ENCODE measurements at places on chromosomes 5 and 9.

DNA sequence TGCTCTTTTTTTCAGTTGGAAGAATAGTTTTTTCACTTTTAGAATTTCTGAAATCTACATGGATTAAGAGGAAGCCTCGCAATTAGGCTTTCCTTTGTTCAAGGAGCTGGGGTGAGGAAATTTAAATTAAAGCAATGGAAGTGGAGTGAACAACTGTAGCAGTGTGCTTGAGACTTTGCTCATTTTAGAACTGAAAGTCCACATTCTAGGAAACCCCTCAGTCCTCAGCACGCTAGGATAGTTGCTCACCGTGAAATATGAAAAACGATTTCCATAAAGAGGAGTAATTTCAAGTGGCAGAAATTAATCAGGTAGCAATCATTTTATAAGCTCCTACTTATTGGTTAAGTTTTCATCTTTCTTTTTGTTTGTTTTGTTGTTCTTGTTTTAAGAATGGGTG lies 243.0 kb upstream of the ITGA1 start:
- no peak for DNase-seq

- DNase-seq: no peak
These were observed 6.9 kb downstream of the SOHLH1 start for GRCh38 chr9:135692410-135692809.

- no peak for DNase-seq
These were observed 9.0 kb upstream of the DIPK1B start for GRCh38 chr9:136703276-136703860.

- DNase-seq: no peak
These were observed 159.4 kb downstream of the CD180 start for GRCh38 chr5:67037171-67037570.

- DNase-seq: no peak
These were observed at the start of gene OMD for GRCh38 chr9:92424340-92424739. TSS of gene OMD (minus strand) at chr9:92424471. CDS start at chr9:92417558, 6,913 bp downstream.

DNA sequence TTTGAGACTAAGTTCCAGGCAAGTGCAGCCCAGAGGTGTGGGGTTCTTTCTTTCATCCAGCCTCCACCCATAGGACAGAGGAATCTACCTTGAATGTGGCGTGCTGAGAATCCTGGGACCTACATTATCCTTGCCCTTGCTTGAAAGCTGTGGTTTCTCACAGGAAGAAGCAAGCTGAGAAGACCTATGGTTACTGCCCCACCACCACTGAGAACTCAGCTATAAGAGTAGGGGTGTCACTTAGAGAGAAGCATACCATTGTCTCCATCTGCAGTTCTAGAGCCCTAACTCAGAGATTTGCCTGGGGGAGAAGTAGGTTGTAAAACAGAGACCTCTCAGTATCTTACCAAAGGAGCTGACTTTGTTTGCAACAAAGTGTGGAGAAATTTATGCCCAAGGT lies 72.4 kb downstream of the SV2C start:
- DNase-seq: no peak

- DNase-seq: peak; percentile 44
These were observed 689.7 kb upstream of the MEF2C start for GRCh38 chr5:89572696-89573095.

DNA sequence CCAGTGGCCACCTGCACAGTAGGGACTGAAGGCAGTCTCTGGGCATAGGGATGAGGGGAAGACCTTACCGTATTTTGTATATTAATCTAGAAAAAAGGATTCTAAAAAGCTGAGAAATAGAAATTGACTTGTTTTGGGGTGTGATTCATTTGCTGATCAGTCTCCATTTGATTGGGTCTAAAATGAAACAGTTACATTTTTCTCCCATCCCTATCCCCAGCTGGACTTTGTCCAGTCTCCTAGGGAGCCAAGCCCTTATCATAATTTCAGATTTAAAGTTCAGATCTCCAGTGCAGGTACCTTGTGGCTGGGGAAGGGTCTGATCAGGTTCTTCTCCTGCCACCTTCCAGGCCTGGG lies 240.8 kb downstream of the FANCC start:
- no peak for DNase-seq

GRCh38 chr5:54615381-54615780 lies 97.8 kb downstream of the SNX18 start:
- DNase-seq: no peak

DNA sequence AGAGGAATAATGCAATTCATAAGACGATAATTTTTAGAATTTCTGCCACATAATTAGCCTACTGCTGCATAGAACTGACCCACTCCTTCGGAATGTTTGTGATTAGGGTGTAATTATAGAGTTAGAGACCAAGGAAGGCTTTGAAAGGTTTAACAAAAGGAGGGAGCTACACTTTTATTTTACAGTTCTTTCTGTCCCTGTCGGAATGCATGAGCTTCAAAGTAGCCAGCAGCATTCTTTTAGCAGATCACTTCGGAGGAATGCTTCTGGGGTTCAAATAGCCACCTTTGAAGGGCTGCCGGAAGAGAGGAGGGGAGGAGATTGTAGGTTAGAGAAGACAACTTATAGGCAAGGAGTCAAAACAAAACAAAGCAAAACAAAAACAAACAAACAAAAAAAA lies 168.1 kb downstream of the GRIA1 start:
- DNase-seq: no peak

DNA sequence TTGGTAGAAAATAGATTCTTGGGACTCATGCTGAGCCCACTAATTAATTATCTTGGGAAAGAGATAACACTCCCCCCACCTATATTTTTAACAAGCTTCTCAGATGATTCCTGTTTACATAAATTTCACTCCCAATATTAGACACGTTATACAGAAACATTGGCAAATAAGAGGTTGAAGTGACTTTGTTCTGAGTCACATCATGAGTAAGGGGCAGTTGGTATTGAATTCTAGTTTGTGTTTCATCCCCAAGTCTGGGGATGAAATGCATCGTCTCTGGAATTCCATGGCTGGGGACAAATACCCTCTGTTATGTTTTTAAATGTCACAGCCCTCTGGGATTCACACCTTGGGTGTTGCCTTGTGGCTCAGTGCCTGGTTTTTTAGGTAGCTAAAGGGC lies 41.0 kb downstream of the BASP1 start:
- DNase-seq: peak; percentile 14

DNA sequence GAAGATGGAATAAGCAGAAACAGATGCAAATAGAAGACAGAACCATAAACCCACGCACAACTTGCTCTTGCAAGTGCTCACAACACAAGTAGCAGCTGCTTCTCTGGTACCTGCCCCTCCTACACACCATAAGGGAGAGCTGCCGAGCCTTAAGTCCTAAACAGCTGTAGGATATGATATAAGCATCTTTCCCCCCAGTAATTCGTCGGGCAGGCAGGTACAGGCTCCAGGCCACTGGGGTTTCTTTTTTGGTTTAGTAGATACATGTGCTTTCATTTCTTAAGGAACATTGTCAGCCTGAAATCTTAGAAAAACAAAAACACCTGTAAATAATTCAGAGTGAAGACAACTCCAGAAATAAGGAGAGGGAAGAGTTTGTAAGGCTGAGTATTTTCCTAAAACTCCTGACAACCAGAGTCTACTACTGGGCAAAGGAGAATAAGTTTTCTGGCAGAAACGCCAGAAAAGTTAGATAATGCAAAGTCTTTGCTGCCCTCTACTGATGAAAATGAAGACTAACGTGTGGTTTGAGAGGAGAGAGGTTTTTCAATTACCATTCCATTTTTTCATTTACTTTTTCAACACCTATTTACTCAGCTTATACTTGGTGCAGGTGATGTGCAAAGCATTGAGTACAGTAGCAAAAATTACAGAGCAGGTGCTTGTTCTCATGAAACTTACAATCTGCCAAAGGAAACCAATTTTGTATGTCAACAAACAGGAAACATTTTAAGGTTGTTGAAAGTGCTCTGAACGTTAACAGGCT lies 20.1 kb upstream of the TCERG1 start:
- peak; percentile 69 for DNase-seq

DNA sequence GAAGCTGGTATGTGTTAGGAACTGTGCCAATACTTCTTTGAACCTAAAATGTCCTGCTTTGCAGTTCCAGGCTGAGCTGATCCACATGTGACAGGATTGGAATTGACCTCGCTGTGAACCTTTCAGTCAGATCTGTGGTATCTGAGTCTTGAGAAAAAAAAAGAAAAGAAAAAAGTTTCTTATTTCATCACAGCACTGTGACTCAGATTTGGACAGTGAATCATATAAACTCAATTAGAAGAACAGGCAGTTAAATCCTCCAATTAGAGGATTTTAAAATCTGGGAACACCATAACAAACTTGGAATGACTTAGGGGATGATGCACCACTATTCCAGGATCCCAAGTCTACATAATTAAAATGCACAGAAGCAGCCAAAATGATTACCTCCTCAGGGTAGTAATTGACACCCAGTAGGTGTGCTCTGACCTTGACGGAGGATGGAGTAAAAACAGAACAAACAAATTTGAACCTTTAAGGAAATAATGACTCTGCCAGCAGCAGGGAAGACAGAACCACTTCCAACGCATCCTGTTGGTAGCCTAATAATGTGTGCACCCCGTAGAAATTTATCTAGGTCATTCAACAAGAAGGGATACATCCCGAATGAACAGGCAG lies 57.8 kb upstream of the RAI14 start:
- peak; percentile 89 for DNase-seq

DNA sequence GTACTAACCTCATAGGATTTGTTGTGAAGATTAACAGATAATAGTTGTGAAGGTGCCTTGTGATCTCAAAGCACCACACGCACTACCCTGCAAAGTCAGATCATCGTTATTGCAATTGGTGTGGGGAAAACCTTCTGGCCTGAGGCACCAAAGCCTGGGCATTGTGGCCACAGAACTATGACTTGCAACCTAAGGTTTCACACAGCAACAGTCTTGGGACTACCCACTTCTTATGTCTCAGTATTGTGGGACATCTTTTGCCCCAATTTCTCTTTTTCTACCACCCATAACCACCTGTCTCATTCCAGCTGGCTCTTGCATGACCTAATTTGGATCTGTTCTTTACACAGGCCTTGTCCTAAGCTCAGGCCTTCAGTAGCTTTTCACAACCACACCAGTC lies 247.8 kb upstream of the NR4A3 start:
- no peak for DNase-seq

- no peak for DNase-seq
These were observed 17.7 kb upstream of the LRRC14B start for GRCh38 chr5:173392-174290.

- no peak for DNase-seq
These were observed 6.7 kb downstream of the EPB41L4A start for GRCh38 chr5:112412346-112412745.

DNA sequence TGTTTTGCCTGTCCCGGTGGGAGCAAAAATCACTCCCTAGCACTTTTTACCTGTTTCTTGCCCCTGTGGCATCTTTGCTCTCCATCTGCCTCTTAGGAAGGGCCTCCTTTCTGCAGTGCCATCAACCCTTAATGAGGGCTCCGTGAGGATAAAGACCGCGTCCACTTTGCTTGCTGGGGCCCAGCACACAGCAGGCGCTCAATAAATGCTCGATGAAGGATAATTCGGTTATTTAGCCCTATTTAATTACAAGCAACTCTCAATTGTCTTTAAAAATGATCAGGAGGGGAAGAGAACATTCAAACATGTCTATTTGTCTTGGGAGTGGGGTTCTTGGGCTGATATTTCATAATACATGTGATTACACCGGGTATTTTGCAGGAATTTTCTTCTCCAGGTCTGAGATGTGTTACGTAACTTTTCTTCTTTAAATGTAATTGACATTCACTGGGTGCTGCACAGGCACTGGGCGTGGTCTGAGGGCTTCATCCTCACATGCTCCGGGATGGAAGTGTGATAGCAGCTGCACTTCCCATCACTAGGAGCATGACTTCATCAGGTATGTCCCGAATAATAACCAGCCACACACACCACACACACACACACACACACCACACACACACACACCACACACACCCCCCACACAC lies 19.8 kb upstream of the NTNG2 start:
- DNase-seq: no peak

DNA sequence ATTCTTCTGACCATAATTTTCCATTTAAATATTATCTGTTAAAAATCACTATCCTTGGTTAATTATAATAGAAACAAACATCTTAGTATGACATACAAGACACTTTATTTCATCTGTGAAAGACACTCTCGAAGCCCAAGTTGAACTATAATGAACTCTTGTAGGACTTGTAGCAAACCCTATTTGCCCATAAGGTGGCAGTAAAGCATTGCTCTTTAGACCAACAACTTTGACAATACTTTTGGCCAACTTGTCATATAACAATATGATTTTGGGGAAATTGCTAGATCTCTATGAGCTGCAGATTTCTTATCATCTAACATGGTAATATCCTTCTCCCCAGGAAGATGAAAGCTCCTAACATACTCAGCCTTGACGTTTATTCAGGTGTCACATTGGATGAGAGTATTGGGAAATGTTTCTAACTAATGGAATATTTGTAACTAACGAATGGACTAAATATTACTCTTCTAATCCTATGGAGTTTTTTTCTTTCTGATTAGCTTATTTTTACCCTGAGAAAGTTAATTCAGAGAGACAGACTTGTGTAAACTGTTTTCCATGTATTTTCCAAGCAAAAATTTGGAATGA lies 11.0 kb downstream of the SPINK14 start:
- DNase-seq: peak; percentile 3

- DNase-seq: no peak
These were observed 95.9 kb downstream of the EPB41L4A start for GRCh38 chr5:112323166-112323565.

- DNase-seq: no peak
These were observed 466.9 kb downstream of the DMRTA1 start for GRCh38 chr9:22913518-22913917.

- DNase-seq: no peak
These were observed 120.7 kb upstream of the SPATA31C2 start for GRCh38 chr9:88259001-88259400.

- DNase-seq: no peak
These were observed 4.6 kb downstream of the C1QTNF3 start for GRCh38 chr5:34038390-34038789.

GRCh38 chr5:28066856-28067255 lies 1028.5 kb upstream of the CDH9 start:
- no peak for DNase-seq

- DNase-seq: peak; percentile 46
These were observed 10.3 kb downstream of the ITGA2 start for GRCh38 chr5:52999344-52999949.

GRCh38 chr5:76736679-76737556 lies 21.0 kb downstream of the F2R start:
- no peak for DNase-seq

- DNase-seq: no peak
These were observed 1012.8 kb downstream of the MAT2B start for GRCh38 chr5:164518067-164518740.

DNA sequence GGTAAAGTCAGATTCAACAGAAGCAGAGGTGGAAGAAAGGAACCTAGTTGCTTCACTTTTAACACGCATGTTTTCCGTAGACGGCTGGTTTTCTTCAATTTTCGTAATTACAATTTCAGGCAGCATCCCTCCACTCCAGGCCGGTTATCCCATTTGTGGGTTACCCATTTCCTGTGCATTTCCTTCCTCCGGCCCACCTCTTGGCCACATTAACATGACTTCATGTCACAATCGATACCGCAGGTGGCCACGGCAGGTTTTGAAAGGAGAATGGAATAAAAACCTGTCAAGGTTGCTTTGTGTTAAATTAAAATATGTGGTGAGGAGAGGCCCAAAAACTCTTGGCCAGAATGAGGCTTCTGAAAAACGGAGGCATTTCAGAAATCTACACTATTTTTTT lies 130.2 kb downstream of the PCSK5 start:
- DNase-seq: no peak

Data from AG08395 (cell line).